ENCODE measurements at places on chromosomes 5 and 9.

GRCh38 chr9:6907772-6908381 lies 150.1 kb downstream of the KDM4C start:
- no peak for DNase-seq

GRCh38 chr5:148107608-148108007 lies 43.8 kb downstream of the SPINK5 start:
- DNase-seq, result no peak

- no peak for DNase-seq
These were observed 69.7 kb downstream of the GRAMD2B start for GRCh38 chr5:126492939-126493338.

GRCh38 chr5:32754284-32754683 lies 43.2 kb downstream of the NPR3 start:
- DNase-seq, result no peak

GRCh38 chr9:135531096-135531495 lies 9.9 kb downstream of the LCN1 start:
- DNase-seq, result no peak

DNA sequence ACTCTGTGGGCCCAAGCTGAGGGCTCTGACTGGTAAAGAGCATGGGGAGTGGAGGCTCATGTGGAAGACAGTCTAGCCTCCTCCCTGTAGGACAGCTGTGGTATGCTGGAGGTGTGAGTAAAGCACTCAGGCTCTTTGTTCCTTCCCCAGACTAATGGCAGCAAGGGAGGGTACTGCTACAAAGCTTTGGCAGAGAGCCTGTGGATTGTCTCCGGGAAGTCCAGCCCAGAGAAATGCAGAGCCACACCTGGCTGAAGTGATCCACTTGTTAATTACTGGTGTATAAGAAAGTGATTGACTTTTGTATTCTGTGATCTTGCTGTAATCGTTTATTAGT lies 161.7 kb downstream of the OXCT1 start:
- no peak for DNase-seq

- DNase-seq, result no peak
These were observed 21.5 kb upstream of the TBC1D2 start for GRCh38 chr9:98276907-98277469.

GRCh38 chr5:10172247-10172646 lies 77.4 kb downstream of the ATPSCKMT start:
- no peak for DNase-seq

DNA sequence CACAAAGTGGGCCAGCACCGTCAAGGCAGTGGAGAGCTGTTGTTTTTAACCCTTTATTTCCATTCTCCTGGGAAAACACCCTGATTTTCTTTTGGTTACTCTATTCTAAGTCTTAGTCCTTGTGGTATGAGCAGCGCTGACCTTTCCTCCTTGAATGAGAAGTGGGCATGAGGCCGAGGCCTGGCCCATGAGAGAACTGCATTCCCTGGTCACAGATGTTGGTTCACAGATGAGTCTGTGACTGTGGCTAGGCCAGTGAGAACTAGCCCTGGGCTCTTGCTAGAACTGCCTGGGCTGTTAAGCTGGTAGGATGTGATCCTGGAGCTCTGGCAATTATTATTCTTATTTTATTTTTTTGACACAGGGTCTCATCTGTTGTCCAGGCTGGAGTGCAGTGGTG lies 71.7 kb upstream of the KLF9 start:
- no peak for DNase-seq

- no peak for DNase-seq
These were observed 255.5 kb downstream of the KIAA0825 start for GRCh38 chr5:94362857-94363256.

DNA sequence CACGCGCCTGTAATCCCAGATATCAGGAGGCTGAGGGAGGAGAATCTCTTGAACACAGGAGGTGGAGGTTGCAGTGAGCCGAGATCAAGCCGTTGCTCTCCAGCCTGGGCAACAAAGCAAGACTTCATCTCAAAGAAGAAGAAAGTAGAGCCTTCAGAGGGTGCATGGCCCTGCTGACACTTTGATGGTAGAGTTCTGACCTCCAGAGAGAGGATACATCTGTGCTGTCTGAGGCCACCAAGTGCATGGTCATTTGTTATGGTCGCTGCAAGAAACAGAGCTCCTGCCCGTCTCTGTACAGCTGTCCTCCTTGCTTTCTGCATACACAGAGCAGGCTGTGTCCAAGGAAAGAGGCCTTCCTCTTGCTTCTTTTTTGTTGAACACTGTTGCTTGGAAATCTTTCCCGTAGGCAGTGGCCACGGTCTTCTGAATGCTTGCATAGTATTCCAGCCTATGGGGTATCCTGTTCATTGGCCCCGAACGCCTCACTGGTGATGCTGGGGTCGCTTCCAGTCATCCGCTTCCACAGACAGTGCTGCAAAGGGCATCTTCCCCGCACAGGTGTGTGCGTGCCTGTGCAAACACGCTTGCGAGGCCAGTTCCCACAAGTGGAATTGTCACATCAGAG lies 36.8 kb upstream of the UNC5A start:
- no peak for DNase-seq

DNA sequence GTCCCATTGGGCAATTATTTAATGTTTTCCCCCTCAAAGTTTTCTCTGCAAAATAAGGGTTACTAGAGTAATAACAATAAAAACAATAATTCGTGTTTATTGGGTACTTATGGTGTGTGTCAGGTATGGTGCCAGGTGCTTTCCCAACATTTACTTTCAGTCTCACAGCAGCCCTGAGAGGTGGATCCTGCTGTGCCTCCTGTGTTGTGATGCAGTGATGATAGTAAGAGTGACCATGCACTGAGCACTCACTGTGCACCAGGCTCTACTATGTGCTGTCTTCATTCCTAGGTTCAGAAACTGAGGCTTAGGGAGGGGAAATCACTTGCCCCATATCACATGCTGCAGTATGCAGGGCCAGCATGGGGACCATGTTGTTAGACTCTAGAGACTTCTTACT lies 15.5 kb downstream of the OTULINL start:
- DNase-seq, result no peak

DNA sequence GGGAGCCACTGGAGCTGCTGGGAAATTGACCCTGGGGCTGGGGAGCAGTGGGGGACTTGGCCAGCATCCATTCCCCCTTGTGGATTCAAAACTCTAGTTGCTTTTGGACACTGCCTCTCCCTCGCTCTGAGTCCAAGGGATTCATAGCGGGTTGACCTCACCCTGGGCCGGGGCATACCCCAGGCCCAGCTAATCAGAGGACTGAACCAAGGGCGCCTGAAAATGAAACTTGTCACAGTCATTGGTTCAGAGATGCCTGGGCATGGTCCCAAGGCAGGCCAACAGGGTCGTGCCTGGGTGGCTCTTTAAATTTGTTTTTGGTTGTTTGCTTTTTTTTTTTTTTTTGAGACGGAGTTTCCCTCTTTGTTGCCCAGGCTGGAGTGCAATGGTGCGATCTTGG lies 22.6 kb downstream of the STK10 start:
- no peak for DNase-seq

- no peak for DNase-seq
These were observed 1389.6 kb downstream of the PTPRD start for GRCh38 chr9:9223175-9223574.

DNA sequence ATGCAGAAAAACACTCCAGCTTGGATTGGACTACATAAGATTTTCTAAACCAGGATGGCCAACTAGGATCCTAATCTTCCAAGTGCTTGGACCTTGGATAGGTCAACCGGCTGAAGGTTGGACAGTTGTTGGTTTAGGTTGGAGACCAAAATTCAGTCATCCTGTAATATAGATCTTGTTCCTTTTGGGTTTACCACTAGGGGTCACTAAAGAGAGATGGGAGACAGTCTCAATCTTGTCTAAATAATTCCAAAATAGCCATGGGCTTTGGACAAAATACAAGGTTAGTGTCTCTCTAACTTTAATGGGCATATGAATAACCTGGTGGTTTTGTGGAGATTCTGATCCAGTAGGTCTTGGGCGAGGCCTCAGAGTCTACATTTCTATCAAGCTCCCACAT lies 148.7 kb upstream of the ERCC6L2 start:
- DNase-seq, result no peak

DNA sequence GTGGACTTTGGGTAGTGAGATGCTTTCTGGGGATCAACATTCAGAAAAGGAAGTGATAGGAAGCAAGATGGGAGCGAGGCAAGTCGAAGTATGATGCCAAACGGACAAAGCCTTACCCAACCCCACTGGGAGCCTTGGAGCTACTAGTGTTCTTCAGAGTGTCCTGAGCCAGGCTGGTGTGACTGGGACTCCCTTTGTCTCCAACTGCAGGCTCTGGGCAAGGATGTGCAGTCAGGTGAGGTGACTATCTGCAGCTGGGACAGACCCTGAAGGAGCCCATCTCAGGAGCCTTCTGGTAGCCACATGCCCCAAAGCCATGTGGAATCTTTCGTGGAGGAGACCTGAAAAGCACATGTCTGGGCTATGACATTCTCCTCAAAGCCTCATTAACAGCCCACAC lies 360.6 kb downstream of the MTRR start:
- DNase-seq, result no peak

DNA sequence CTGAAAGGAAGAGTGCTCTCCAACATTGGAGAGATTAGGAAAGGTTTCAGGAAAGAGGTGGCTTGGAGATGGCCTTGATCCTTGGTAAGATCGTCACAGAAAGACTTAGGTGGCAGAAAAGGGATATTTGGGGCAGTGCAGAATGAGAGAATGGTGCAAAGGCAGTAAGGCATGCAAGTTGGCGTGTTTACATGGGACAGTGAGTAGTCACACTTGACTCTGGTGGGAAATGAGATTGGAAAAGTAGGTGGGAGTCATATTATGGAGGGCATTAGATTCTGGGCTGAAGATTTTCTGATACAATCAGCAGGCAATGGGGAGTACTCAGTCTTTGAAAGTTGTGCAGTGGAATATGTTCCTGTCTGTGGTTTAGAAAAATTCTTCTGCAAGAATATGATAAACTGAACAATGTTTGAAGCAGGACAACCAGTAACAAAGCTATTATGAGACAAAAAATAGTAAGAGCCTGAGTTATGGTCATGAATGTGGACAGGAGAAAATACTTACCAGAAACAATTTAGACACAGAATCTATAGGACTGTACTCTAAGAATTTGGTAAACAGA lies 76.2 kb upstream of the ANKRD55 start:
- DNase-seq, result no peak

DNA sequence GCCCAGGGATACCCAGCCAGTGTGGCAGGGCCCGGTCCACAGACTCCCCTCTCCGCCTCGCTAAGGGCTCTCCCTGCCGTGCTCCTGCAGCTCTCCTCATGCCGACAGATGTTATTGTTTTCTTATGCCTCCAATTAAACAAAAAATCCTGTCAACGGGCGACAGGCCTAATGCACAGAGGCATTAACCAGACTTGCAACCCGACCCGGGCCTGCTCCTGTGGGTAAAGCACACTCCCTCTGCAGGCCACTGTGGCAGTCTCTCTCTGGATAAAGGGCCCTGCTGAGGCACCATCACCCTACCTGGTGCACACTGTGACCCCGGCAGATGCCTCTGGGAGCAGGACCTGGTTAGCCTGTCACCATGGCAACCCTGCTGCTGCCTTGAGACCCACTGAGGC lies 27.5 kb upstream of the HAND1 start:
- DNase-seq, result no peak

GRCh38 chr5:172594867-172595466 lies 46.1 kb upstream of the NEURL1B start:
- DNase-seq, result no peak

DNA sequence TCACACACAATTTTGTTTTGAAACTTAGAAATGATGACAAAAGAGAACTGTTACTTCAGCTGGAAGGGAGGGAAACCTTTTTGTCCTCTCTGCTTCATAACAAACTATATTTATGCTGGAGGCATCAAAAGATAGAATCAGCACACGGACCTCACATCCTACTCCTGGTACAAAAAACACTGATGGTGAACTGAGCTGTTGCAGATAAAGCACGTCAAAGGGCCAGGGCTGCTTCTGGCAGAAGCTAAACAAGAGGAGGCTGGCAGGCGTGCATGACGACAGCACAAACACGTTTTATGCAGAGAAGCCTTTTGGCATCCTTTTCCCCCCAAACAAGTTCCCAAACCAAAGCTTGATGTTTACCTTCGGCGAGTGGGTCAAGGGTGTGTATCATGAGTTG lies 169.6 kb downstream of the SLC24A2 start:
- DNase-seq, result no peak

- no peak for DNase-seq
These were observed 650 bp downstream of the DCTN4 start for GRCh38 chr5:150758203-150758530.

- DNase-seq, result no peak
These were observed 245.4 kb downstream of the MLLT3 start for GRCh38 chr9:20376731-20377375.

DNA sequence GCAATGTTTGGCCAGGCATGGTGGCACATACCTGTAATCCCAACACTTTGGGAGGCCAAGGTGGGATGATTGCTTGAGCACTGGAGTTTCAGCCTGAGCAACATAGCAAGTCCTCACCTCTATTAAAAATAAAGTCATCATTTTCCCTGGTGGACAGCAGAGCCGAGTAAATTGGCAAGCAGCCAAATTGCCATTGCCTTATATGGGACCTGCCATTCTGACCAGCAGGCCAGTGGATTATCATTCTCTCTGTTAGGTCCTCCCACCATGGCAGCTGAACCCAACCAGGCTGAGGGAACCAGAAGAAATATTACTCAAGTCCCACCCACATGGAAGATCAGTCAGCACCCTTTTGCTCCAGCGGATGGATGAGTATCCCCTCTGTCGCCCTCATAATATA lies 1829.9 kb downstream of the EFNA5 start:
- DNase-seq, result no peak

DNA sequence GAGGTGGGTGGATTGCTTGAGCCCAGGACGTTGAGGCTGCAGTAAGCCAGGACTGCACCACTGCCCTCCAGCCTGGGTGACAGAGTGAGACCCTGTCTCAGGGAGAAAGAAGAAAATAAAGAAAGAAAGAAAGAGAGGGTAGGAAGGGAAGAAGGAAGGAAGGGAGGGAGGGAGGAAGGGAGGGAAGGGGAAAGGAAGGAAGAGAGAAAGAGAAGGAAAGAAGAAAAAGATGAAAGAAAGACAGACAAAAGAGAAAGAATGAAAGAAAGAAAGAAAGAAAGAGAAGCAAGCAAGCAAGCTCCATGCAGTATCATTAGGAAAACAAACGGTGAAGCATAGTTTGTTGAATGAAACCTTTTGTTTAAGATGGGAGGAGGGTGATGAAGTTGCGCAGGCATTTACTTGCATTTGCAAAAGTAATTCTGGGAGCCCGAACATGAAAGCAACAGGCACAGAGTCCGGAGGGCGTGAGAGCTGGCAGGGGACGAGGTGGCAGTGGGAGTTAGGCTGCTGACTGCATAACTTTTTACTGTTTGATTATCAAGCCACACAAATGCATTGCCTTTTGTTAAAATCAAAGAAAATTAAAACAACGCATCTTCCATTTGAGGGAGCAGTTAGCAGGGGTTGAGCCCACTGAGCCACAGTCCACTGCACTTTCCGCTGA lies 26.0 kb upstream of the CEP72 start:
- DNase-seq, result no peak
